ENCODE measurements at places on chromosomes 13 and 19.

GRCh38 chr13:44287958-44288357, 85.7 kb upstream of the SERP2 start:
- DNase-seq, result no peak

GRCh38 chr13:22085001-22085400, 414.1 kb downstream of the FGF9 start:
- DNase-seq, result no peak

- DNase-seq, result no peak
Measured at GRCh38 chr13:42305503-42305902, 33.6 kb downstream of the AKAP11 start.

- DNase-seq, result no peak
Measured at GRCh38 chr13:34247596-34247995, 429.6 kb downstream of the RFC3 start.

GRCh38 chr13:107461751-107462150, 753.6 kb downstream of the LIG4 start:
- DNase-seq, result no peak

DNA sequence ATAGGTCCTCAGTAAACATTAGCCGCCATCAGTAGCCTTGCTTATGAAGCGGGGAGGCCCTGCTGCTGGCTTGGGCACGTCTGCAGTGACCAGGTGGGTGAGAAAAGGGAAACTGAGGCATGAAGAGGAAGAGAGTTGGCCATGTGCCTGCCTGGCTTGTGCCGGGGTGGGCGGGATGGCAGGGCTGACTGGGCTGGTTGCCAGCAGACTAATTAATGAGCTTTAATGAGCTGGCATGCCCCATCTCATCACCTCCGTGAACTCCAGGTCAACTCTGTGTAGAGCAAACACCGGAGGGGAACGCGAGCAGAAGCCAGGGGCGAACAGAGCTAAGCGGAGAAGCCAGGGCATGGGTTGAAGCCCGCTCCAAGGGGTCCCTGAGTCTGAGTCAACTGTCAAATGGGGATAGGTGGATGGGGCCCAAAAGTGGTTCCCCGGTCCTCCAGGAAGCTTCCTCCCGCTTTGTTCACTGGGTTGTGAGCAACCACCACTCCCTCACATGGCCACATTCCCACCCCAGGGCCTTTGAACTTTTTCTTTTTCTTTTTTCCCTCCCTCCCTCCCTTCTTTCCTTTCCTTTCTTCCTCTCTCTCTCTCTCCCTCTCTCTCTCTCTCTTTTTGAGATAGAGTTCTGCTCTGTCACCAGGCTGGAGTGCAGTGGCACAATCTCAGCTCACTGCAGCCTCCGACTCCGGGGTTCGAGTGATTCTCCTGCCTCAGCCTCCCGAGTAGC, 8.7 kb downstream of the NR2F6 start:
- no peak for DNase-seq

DNA sequence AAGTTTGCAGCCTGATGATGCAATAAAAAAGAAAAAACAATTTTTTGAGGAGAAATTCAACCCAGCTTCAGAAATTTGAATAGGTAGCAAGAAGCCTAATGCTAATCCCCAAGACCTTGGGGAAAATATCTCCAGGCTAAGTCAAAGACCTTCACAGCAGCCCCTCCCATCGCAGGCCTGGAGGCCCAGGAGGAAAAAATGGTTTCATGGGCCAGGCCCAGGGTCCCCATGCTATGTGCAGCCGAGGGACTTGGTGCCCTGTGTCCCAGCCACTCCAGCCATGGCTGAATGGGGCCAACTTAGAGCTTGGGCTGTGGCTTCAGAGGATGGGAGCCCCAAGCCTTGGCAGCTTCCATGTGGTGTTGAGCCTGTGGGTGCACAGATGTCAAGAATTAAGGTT, 210.3 kb downstream of the SUCLA2 start:
- no peak for DNase-seq

- no peak for DNase-seq
Measured at GRCh38 chr13:102504002-102504401, 92.8 kb upstream of the TPP2 start.

DNA sequence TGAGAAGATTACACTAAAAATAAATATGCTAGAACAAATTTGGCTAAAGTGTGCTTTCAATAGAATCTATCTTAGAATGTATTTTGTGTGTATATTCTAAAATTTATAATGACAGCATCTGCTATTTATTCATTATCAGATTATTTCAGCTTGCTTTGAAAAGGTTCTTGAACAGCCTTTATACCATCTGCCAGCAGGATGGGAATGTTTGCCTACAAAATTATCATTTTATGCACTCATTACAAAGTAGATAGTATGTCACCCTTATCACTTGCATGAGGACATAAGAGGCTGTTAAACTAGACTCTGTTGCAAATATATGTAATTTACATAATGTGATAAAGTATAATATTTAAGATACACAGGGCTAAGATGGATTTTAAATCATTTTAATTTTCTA, 1286.9 kb upstream of the PCDH20 start:
- DNase-seq, result no peak

DNA sequence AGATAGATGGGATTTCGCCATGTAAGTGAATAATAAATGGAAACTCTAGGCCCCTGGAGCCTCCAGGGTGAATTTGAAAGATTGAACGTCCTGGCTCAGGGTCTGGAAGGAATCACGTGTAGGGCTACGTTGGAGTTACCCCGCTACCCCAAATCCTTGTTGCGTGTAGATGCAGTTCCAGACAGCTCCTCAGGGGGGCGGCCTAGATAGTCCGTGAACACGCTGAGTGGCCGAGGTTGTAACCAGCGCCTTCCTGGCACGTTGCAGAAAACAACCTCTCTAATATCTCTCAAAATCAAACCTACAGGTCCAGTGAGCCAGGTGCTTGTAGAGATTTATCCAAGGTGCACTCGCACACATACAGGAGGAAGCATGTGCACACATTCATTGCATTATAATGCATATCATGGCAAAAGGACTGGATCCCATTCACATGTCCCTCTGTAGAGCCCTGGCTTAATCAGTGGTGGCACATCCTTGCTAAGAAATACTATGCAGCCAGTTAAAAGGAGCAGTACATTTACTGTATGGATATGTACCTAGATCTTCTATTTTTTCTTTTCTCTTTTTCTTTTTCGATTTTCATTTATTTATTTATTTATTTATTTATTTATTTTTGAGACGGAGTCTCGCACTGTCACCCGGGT, 2.5 kb upstream of the KEAP1 start:
- DNase-seq, result peak; percentile 51

DNA sequence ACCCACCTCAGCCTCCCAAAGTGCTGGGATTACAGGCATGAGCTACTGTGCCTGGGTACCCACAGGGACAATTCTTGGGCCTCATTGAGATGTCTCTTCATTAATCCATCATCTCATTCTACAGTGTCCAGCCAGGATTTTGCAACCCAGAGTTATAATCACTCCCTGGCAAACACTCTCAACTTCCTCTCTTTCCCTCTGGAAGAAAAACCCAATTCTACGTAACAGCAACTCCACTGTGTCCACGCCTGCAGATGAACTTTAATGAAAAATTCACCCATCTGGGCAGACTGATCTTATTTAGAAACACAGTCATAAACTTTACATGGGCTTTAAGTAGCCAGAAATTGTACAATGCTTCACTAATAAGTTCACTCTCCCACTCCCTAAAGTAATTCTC, 90.1 kb upstream of the ABCC4 start:
- no peak for DNase-seq

GRCh38 chr13:83311886-83312577, 570.2 kb downstream of the SLITRK1 start:
- DNase-seq, result no peak

DNA sequence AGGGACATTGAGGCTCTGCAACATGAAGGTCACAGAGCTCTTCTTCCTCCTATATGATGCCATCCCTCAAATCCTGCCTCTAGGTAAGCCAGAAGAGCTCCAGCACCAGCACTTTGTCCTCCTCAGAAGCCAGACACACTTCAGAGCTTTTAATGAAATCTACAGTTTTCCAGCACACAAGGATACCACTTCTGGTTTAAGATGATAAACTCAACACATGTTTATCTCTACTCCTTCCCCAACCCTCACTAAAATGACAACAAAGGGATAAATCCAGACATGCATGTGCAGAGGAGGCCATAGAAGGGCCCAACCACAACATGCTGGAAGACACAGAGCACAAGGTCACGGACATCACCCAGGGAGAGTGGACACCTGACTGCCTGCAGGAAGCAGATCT, 195.3 kb downstream of the USP12 start:
- DNase-seq, result no peak

DNA sequence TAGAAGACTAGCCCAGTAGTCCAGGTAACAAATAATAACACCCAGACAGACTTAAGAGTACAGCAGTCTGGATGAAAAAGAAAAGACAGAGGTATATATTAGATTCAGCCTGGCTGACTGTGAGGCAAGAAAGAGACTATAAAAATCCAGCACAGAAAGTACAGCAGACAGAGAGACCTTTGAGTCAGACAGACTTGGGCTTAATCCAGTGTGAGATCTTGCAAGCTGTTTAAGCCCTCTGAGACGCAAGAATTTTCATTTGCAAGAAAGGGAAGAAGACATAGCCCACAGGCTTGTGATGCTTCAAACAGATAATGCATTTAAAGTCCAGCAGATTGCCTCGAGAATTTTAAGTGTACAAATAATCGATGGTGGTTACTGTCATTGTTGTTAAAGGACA, 471.4 kb downstream of the LIG4 start:
- DNase-seq, result no peak

- DNase-seq, result no peak
Measured at GRCh38 chr13:33016414-33017322, at the start of gene KL. Gene KL (plus strand): TSS chr13:33016423. CDS start chr13:33016441, 18 bp downstream.

- no peak for DNase-seq
Measured at GRCh38 chr19:2457394-2458037, 757 bp upstream of the LMNB2 start.

DNA sequence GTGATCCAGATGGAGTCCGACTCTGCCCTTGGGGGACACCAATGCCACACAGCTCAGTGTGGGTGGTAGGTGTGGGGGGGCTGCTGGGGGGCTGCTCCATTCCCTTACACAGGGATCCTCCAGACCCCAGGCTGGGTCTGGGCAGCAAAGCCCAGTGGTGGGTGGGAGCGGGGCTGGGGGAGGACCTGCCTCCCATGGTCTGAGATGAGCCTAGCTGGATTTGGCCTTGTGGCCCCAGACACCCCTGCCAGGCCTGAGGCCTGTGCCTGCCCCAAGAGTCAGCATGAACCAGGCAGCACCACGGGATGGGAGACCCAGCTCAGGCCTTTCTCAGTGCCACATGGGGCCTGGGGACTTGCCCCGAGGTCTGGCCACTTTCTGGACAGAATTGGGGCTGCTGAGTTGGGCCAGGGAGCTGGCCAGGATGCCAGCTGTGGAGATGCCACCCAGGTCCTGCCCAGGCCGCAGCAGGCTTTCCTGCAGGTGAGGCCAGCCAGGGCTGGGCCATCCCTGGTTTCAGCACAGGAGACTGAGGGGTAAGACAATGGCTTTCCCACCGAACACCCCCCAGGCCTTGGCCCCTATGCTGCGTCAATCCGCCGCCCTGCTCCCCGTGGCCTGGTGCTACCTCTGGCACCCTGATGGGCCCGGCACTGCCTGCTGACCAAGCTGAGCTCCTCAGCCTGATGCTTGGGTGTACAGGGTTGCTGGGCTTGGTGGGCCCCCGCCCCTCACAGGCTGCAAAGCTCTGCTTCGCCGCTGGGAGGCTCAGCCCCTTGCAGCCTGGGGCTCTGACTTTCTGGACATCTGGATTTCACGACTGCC, 24.2 kb downstream of the CEBPG start:
- no peak for DNase-seq

DNA sequence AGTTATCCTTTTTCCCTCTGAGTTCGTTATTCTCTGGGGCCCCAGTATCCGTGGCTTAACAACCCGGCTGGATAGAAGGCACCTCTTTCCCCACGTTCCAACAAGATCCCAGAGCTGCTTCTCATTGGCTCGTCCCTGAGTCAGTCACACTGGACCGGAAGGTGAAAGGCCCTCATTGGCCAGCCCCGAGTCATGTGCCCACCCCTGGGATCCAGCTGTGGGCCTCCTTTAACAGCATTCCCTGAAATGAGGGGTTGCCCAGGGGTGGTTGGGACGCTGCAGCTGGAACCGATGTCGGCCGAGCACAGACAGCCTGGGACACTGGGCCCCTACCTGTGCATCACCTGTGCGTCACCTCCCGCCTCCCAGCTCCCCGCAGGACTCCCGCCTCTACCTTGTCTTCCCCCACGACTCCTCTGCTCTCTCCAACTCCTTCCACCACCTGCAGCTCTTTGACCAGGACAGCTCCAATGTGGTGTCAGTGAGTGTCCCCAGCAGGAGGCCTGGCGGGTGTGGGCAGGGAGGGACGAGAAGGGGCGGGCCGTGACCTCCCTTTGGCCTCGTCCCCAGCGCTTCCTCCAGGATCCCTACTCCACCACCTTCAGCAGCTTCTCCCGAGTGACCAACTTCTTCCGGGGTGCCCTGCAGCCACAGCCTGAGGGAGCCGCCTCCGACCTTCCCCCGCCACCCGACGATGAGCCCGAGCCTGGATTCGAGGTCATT, 4.3 kb downstream of the TBC1D17 start:
- no peak for DNase-seq

DNA sequence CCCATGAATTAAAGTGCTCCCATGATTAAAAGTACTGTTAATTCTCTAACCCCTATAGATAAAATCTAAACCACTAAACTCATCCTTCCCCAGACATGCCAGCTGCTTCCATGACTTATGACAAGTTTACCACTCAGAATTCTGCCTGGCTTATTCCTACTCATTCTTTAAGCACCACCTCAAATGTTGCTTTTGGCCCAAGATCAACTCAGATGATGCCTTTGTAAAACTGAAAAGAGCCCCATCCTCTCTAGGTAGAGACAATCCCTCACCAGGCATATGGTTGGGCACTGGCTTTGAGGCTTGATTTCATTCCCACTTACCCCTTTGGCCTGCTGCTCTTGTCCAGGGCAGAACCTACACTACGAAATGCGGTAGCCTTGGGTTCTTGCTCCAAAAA, 250.0 kb downstream of the DNAJC15 start:
- DNase-seq, result no peak

DNA sequence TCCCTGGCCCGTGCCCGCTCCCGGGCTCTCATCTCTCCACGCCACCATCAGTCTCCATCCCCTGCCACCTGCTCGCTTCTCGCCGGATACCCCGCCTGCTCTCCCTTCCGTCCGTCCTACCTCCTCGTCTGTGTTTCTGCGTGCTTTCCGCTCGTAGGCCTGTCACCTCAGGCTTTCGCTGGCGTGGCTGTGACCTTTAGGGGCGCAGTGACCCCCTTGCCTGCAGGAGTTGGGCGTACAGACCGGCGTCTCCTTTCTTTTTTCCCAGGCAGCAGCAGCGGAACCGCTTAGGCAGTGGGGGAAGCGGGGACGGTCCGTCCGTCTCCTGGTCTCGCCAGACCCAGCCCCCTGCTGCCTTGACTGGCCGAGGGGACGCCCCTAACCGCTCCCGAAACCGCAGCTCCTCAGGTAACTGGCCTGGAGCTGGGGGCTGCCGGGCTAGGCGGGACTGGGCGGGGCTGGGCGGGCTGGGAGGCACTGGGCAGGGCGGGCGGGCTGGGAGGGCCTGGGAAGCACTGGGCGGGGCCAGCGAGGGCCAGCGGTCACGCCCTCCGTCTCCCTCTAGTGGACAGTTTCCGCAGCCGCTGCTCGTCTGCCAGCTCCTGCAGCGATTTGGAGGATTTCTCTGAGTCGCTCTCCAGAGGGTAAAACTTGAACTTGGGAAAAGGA, 6.3 kb downstream of the PGLYRP1 start:
- DNase-seq, result peak; percentile 88

Measured in urothelium cell line (cell line).